ENCODE measurements at places on chromosomes 12 and 14.

GRCh38 chr12:69509904-69510827, 40.0 kb downstream of the FRS2 start:
- no peak for DNase-seq

GRCh38 chr12:88782351-88782750, 202.1 kb upstream of the KITLG start:
- no peak for DNase-seq

DNA sequence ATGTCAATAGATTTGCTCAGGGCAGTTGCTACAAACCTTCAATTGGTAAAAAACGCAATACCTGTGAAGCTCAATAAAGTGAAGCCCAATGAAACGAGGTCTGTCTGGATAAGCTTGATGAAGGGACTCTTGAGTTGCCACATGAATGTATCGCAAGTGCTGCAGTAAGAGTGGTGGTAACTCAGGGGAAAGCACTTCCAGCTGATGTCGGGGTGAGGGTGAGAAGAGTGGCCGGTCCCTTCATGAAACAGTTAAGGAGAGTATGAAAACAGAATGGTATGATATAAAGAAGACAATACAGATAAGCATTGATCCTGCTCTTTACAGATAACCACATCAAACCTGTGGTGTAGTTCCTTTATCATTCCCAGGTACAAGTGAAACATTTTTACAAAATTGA, 83.4 kb upstream of the EVL start:
- DNase-seq, result no peak

DNA sequence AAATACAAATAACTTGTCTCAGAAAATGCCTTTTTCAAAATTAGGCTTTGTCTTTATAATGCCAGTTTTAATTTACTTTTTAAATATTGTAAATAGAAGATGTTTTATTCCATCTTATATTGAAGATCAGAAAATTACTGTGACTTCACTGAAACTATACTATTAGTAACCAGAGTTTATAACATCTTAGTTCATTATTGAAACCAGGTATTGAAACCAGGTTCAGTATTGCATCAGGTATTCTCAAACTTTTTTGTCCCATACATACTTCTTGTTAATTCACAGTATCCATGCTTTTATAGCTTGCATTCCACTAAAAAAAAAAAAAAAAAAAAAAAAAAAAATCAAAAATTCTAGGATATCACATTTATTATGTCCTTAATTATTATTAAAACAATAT, 227.5 kb downstream of the GXYLT1 start:
- DNase-seq, result no peak

- DNase-seq, result no peak
These were observed 22.6 kb upstream of the MAPKAPK5 start for GRCh38 chr12:111819191-111820158.

- DNase-seq, result peak; percentile 21
These were observed 102.1 kb upstream of the DAAM1 start for GRCh38 chr14:59086241-59086882.

GRCh38 chr12:124684971-124685688, 117.7 kb upstream of the NCOR2 start:
- no peak for DNase-seq

DNA sequence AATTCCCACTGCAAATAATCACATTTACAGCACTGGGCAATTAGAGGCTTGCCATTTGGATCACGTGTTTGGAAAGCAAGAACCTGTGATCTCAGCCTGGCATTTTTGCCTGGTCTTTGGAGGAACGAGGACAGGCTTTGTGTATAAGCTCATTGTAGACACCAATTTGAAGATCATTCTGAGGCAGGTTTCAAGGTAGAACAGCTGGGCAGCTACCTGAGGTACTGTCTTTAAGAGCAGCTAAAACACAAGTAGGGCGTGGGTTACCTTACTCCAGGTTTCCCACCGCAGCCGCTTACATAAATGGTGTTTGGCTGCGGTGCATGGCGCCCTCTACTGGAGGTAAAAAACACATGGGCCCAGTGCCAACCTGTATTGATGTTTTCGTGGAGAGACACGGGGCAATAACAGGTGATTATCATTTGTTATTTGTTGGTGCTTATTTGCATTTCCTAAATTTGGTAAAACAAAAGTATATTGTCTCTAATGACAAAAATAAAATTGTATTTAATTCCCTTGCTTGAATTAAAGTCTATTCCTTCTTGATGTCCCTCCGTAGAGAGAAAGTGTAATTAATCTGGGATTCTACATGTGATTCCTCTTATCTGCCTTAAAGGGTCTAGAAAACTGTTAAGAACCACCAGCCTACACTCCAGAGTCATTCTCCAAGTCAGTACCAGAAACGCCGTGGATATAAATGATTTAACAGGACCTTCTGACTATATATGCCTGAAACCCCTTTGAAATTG, 69.7 kb downstream of the SVOP start:
- peak; percentile 73 for DNase-seq

DNA sequence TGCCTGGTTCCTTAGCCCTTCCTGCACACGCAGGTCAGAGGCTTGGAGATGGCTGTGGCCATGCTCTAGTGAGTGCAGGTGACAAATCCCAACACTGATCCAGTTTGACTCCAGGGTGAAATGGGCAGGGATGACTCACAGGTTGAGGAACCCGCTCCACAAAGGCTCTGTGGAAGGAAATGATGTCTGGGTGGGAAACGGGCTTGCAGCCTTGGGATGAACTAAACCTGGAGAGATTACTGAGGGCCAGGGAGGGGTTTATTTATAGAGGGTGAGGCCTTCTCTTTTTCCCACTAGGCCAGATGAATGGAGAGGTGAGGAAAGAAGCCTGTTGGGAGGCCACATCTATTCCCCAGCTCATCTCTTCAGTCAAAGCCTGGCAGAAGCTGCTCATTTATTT, 29.3 kb upstream of the EMP1 start:
- DNase-seq, result no peak

- DNase-seq, result no peak
These were observed 8.6 kb downstream of the FGD6 start for GRCh38 chr12:95208678-95209077.

DNA sequence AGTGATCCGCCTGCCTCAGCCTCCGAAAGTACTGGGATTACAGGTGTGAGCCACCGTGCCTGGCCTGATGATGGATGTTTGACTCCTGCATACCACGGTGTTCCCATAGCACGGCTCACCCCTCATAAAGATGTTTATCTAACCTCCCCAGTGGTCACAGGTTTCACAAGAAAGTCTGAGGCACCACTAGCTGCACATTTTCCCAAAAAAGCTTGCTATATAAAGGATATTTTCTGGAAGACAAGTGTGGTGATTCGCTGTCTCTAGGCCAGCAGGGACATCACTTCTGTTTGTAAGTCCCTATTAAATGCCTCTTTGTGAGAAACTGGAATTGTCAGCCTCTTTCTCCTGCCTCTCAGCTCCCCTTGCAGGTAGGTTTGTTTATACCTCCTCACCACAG, 18.3 kb downstream of the PLEK2 start:
- DNase-seq, result no peak

DNA sequence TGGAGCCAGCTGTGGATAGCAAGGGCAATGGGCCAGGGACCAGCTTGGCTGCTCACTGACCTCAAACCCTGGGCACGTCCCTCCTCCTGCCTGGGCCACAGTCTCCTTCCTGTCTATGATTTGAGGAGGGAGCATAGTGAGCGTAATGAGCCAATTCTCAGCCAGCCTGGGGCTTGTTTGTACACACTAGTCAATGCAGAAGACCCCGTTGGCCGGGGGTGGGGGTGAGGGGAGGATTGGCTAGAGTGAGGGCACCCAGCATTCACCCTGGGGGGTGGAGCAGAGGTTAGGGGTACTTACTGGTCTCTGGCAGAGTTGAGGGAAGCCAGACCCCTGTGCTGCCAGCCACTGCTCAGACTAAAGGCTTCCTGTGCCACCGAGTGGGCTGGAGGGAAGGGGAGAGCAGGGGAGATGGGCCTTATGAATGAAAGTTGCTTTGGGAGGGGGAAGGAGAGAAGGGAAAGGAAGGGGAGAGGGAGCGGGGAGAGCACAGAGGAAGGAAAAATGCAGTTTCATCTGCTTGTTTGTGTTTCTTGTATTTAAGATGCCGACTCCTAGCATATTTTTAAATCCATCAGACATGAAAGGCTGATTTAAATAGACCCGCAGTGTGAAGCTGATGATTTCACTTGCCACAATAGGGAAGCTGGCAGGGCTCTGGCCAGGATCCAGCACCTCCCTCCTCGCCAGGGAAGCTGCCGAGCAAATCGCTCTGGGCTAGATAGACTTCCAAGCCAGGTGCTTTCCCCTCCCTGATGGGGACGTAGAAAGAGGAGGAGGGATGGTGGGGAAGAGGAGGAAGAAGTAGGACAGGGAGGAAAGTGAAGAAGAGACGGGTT, 114.0 kb downstream of the PRMT8 start:
- DNase-seq, result no peak

- DNase-seq, result peak; percentile 7
These were observed 563 bp downstream of the DCP1B start for GRCh38 chr12:2003676-2004112.

DNA sequence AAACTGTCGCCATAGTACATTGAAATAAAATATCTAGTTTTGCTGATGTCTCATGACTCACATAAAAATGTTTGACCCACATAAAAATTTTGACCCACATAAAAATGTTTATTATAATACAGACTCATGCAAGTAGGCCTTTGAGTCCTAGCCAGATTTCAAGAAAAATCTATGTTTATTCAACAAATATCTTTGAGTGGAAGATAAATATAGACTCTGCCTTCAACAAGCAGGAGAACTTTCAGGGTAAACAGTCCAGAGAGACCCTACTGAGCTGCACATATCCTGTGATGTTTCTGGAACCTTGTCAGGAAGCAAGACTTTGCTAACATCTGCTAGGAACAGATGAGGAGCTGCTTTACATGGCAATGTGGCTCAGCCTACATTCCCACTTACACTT, 283.1 kb downstream of the MDGA2 start:
- peak; percentile 52 for DNase-seq

- no peak for DNase-seq
These were observed 41.0 kb downstream of the GPHB5 start for GRCh38 chr14:63277591-63278183.

DNA sequence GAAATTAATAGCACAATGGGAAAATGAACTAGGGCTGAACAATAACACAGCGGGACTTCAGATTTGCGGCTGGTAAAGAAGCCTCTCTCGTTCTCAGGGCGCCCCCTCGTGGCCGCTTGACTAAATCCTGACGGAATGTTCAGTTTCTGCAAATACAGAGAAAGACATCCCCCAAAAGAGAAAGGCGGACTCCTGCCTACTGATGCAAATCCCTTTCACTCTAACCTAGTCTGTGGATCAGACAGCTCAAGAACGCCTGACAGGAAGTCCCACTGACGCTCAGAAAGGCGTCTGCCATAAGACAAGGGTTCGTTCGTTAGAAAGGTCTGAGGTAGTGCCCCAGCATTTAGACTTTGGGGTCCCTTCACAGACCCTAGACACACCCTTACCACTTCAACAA, 2.5 kb downstream of the NUAK1 start:
- DNase-seq, result peak; percentile 94

DNA sequence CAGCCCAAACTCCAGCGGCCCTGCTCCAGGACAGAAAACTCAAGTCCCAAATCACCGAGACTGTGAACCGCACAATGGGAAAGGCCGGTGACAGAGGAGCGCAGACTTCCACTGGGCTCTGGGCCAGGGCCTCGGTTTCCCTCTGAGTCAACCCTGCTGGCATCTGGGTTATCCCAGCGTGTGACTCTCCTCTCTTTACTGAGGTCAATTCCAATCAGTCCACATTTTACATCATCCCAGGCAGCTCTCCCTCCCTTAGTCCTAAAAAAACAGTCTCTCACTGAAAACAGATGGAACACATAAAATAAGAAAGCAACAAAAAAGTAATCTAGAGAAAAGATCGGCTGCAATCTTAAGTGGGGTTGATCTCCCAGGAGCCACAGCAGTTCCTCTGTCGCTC, 36.9 kb downstream of the ITPK1 start:
- peak; percentile 61 for DNase-seq

DNA sequence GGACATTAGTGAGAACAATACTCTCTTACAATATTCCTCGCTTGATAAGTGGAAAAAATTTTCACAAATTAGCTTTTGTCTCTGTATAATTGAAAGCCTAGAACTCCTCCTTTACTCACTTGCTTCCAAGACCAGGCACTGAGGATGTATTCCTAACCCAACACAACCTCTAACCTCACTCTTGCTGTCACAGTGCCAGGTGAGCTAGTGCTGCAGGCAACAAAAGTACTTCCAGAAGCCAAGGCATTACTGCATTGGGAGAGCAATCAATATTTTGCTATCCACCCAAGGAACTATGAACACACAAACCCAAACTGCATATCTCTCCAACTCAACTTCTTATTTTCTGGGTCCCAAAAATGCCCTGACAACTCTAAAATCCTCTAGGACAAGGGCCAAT, 1081.0 kb downstream of the VRK1 start:
- DNase-seq, result no peak

- no peak for DNase-seq
These were observed 2.4 kb downstream of the HRK start for GRCh38 chr12:116878567-116879508.

DNA sequence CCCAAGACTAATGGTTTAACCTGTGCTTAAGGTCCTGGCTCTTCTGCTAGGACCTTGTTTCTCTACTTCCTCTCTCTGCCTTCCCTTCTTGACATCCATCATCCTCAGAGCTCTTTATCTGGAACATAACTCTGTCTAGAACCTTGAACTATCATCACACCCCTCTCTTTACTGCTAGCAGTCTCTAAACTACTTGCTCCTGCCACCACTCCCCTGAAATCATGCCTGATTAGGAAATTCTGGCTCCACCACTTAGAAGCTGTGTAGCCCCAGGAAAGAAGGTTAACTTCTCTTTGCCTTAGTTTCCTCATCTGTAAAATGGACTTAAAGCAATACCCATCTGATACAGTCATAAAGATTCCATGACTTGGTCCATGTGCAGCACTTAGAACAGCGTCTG, 9.1 kb downstream of the SLC38A1 start:
- no peak for DNase-seq

- DNase-seq, result no peak
These were observed 10.7 kb upstream of the FOXG1 start for GRCh38 chr14:28755884-28756268.

DNA sequence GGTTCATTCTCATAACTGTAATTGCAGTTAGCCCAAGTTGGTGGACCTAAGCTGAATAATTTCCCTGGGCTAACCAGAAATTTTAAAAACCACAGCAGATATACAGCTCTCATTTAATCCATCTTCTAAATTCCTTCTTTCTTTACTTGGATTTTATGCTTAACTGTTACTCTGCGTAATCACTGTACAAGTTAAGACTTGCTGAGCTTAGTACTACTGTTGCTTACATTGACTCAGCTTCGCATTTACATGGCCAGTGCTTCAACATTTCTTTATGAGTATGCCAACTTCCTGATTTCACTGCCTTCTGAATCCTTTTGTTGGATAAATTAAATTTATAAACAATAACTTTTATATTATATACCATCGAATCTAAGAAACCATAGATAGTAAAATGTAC, 147.4 kb downstream of the SLC38A4 start:
- DNase-seq, result no peak
